ENCODE measurements at places on chromosomes 6 and 20.

GRCh38 chr6:166955121-166955864, 1.1 kb downstream of the RNASET2 start:
- DNase-seq: no peak

DNA sequence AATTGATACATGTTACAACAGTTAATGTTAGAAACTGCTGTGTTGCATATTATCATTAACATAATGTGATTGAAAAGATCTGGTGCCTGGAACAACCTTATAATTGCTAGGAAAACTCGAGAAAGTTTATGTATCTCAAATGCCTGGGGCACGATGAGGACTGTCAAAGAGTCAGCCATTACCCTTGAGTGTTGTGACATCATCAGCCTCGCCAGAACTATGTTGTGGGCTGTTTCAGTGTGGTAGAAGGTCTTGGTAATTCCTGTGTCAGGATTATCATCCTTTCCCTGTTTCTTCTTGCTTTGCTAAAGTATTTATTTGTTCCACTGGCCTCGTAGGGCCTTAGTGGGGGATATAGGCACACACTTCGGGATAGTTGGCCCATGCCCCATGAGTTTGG, 185.1 kb downstream of the DTNBP1 start:
- no peak for DNase-seq

GRCh38 chr20:64042054-64042781, 6.2 kb downstream of the C20orf204 start:
- DNase-seq: no peak

- no peak for DNase-seq
These were observed 129.8 kb downstream of the TMEM242 start for GRCh38 chr6:157193443-157193996.

DNA sequence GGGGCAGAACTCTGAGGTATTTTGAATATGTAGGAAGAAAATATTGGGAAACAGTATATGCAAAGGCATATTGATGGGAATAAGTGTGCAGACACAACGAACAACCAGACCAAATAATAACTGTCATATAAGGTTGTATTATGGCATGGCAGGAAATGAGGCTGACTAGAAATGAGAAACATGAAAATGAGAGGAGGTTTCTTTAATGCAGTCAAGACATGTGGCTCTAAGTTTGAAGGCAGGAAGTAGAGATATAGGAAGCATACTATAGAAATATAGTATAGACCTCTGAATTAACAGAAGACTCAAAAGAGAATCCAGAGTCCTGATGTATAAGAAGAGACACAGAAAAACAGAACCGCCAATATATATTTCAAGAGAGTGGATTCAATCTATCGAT, 459.7 kb upstream of the PTCHD4 start:
- no peak for DNase-seq

GRCh38 chr6:157822245-157823000, 623 bp upstream of the SNX9 start:
- DNase-seq: no peak

GRCh38 chr6:110493253-110493800, 16.9 kb upstream of the SLC22A16 start:
- DNase-seq: no peak

DNA sequence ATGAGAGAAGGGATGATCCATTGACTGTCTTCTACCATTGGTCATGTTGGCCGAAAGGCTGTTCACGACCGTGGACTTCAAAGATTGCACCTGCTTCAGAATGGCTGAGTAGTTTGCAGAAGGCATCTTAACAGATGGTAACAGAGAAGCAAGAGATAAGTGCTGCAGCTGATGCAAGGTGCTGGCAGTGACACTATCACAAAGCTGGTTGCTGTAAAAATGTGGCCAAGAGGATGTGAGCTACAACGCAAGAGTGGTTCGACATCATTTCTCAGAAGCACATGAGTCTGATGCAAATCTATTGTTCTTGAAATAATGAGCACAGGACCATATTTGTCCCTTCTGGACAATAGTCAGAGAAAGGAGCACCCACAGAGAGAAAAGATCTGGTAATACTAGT, 27.0 kb upstream of the ANKEF1 start:
- DNase-seq: no peak

- no peak for DNase-seq
These were observed 21.6 kb upstream of the TNFAIP3 start for GRCh38 chr6:137845460-137845859.

DNA sequence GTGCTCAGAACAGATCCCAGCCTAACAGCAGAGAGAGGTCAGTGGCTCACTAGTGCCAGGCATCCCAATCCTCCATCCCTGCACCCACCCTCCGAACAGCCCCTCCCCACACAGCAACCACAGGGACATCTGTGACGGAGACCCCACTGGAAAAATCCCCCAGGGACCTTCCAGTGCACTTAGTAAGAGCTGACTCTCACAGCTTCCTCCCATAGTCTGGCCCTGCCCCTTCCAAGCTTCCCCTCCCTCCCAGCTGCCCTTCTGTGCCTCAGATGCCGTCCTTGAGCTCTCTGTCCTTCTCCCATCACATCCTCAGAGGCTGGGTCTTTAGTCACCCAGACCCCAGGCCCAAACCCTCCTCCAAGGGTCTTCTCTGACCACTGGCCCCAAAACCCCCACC, 9.7 kb upstream of the THBS2 start:
- DNase-seq: no peak

GRCh38 chr6:41500561-41500960, 45.6 kb upstream of the FOXP4 start:
- no peak for DNase-seq
